ENCODE measurements at places on chromosomes 4 and X. TPM values are rescaled to one million over a fixed set of nuclear protein-coding genes. Genes with fewer than 3 reads are reported as not detected.

PSAPL1 gene
- total RNA-seq = not detected

CITED1 gene
- not detected for total RNA-seq

C1QTNF7 gene
- not detected for total RNA-seq

IQSEC2 gene
- 0.96 TPM for total RNA-seq

CENPVL3 gene
- not detected for total RNA-seq
